ENCODE measurements at places on chromosomes 12 and 14.

DNA sequence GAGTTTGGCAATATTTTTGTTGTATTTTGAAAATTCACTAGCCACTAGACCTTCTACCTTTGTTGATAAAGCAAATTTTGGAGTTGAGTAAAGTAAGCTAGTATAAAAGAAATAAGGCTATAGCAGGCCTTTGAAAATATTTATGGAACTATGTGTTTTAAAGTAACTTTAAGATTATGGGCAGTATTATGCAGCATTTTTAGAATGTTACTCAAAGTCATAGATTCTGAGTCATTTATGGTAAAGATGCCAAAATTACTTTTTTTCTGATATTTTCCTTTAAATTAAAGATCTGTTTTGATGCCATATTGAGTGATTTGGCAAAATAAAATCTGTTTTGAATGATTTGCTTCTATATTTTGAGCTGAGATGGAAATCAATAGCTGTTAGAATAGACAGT, 57.2 kb downstream of the SYNE2 start:
- DNase-seq = no peak

DNA sequence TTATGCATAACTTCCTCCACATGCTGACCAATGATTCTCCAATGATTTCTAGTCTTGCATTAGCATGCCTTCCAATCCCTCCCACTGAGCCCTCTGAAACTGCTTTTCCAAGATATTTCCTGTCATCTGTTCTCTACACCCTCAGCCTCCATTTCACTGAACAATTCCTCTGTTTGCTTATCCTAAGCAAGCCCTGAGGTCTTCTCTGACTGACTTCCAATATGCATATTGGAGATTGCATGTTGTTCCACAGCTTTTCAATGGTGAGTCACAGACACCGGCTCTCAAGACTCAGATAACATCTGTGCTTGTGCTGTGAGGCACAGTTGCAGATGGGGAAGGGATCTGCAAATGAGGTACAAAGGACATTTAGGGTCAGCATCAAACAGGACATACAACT, 141.0 kb downstream of the SLC16A7 start:
- DNase-seq = peak; percentile 4

DNA sequence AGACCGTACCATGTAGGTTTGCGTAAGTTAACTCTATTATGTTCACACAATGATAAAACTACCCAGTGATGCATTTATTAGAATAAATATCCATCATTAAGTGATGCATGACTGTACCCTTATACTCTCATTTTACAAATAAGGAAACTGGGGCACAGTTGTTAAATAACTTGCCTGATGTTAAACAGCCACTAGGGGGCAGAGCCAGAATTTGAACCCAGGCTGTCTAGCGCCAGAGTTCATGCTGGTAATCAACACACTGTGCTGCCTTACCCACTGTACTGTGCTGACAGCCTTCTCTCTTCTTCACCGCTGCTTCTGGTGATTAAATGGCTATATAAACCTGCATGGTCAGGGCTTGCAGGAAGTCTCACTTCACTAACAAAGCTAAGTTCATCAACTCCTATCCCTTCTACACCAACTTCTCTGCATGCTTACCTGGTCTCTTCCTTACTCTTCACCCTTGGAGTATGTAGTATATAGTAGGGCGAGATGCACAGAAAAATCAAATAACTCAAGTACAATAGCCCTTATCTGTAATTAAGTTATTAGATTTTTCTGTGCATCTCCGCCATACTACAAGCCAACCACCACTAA, 43.6 kb upstream of the APPL2 start:
- DNase-seq = no peak

GRCh38 chr14:61889914-61890351, 127.7 kb downstream of the SNAPC1 start:
- no peak for DNase-seq

DNA sequence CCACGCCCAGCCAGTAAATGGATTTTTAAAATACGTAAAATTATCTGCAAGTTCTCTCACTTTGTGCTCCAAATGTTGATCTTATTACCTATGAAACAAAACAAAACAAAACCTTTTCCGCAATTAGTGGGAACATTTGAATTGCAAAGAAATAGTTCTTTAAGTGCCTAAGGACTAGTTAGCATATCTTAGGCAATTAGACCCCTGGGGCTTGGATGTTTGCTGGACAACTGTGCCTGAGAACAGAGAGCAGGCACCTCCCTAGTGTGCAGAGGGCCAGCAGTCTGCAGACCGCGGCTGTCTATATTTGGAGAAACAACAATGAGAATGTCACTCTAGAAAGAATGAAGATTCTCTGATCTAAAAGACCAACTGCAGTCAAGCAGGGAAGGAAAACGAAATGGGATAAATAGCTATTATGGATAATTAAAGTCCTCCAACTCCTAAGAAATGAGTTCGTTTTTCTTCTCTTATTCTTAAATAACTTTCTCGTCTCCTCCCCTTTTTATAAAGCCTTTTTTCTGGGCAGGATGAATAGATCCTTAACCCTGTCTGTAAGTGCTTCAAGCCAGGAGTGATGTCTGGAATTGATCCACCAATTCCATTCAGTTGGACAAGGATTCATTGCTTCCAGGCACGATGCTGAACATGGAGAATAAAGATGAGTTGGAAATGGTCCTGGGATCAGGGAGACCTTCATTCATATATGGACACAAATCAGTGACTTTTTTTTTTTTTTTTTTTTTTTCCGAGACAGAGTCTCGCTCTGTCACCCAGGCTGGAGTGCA, 16.2 kb downstream of the SLC17A8 start:
- no peak for DNase-seq

- DNase-seq = no peak
Measured at GRCh38 chr12:113164014-113164413, 14.5 kb downstream of the CFAP73 start.

Measured in A172 (cell line).